ENCODE measurements at places on chromosomes 7 and 10. TPM values are rescaled to one million over a fixed set of nuclear protein-coding genes. Genes with fewer than 3 reads are reported as not detected.

The ACBD7 gene
- 13.1 TPM for total RNA-seq

The TNKS2 gene
- 51.7 TPM for total RNA-seq

The NCF1 gene
- total RNA-seq, result 15.3 TPM

The MOSPD3 gene
- total RNA-seq, result 23.0 TPM

The KCND2 gene
- total RNA-seq, result 0.40 TPM

The GATA3 gene
- 2.6 TPM for total RNA-seq

DNA sequence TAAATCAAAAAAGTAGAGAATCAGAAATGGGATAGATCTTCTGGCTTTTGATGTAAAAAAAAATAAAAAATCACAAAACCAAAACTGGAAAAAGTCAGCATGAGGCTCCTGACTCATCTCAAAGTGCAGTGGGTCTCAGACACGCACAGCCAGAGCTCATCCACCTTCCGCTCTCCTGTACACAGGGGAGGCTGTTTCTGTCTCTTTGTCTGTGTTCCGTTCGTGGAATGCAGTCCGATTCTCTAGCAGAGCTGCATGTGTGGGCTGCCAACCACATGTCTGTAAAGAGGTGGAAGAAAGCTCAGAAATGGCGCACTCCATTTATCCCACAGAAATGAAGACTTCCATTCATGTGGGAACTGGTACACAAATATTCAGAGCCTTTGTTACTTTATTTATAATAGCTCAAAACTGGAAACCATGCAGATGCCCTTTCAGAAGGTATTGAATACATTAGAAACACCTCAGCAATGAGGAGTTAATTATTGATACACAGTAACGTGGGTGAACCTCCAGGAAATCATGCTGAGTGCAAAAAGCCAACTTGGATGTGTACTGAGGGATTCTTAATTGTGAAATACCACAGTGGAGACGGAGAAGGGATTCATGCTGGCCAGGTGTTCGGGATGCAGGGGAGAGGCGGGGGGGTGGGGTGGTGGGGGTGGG, 123.3 kb downstream of the TRRAP start:
- DNase-seq, result no peak

- peak; percentile 53 for DNase-seq
Observed at GRCh38 chr10:43863859-43864591, 215.3 kb upstream of the ZNF32 start.

DNA sequence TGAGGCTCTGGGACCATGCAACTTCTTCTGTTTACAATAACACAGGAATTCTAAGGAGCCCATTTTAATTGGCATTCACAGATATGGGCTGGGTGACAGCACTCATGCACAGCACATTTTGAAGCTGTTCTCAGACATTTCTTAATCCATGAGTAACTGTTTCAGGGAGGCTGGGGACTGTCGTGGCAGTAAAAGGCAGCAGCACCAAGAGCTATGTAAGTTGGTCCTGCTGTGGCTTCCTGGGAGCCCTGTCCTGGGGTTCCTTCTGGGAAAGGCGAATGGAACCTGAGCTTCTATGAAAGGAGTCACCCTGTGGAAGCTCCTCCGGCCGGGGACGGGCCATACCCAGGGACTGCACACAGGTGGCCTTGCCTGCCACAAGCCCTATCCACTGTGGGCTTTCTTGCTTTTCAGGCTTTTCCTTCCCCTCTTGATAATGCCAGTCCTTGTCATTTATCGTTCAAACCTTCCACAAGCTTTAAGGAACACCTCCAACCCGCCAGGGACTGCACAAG, 40.5 kb downstream of the COBL start:
- DNase-seq, result no peak

- DNase-seq, result no peak
Observed at GRCh38 chr7:157952841-157953645, 616.2 kb downstream of the DNAJB6 start.

Measured in sciatic nerve (tissue), 2 donors.